ENCODE measurements at places on chromosomes 11 and 22.

- no peak for DNase-seq
Measured at GRCh38 chr11:31690041-31690440, 121.1 kb downstream of the PAX6 start.

DNA sequence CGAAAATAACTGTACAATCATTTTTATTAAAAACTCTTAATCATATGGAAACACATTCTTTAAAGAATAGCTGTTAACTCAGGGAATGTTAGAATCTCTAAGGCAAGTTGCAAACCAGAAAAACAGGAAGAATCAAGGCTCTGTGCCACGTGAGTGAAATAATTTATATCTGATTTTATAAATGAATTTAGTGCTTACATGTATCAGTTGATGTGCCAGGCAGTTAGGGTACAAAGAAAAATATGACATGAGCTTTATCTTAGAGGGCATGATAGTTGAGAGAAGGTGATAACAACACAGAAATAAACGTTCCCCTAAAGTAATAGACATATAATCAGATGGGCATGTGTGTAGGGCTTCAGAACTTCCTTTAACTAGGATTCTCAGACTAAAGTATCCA is 734.5 kb upstream of the CCDC179 start:
- no peak for DNase-seq

- DNase-seq, result no peak
Measured at GRCh38 chr11:35620795-35621194, 2.5 kb downstream of the FJX1 start.

DNA sequence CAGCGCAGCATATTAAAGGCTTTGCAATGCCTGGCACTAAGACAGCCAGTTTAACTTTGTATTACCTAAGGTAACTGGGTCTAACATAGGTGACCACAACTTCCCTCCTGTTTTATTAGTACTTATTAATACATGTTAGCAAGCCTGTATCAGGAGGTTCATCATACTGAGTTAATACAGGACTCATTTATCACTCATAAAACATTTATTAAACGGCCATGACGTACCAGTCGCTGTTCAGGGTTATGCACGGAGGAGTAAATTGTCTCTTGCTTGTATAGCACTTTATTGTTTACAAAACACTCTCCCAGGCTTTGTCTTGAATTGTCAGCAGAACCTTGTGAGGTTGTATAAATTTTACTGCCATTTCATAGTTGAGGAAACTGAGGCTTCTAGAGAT is 55.7 kb downstream of the TEAD1 start:
- DNase-seq, result no peak

All from SJSA1 (cell line).